Stomach (tissue), 19 donors: ENCODE measurements at places on chromosomes 16 and 17. TPM values are rescaled to one million over a fixed set of nuclear protein-coding genes. Genes with fewer than 3 reads are reported as not detected.

DNA sequence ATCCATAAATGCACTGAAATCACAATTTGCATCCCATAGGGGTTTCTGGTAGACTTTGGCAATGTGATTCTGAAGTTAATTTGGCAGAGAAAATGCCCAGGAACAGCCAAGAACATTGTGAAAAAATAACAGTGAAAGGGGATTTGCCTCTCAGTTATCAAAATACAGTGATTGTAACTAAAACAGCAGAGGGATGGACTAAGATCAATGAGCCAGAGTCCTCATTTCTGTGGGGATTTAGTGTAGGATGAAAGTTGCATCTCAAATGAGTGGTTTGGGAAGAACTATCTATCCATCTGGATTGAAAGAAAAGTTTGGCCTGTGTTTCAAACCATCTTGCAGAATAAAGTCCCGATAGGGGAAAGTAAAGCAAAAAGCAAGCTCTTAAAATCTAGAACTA is 28.1 kb downstream of the MYBBP1A start:
- peaks cover 7% of the 10 kb centered on the region for H3K4me1 ChIP-seq
- H3K27ac ChIP-seq: no peak overlapping the region
- no peak overlapping the region for H3K4me3 ChIP-seq
- DNase-seq: no peak
- H3K27me3 ChIP-seq: no peaks in the 10 kb centered on the region

- H3K4me1 ChIP-seq: peaks cover 10% of the 10 kb centered on the region
- H3K27ac ChIP-seq: no peak overlapping the region
- no peaks in the 10 kb centered on the region for H3K27me3 ChIP-seq
- H3K4me3 ChIP-seq: no peak overlapping the region
- DNase-seq: no peak
Observed at GRCh38 chr17:68860941-68861340, 94.3 kb downstream of the ABCA8 start.

Gene METTL26
- 82.9 TPM for total RNA-seq

GRCh38 chr17:30187573-30187972 is 47.9 kb downstream of the SLC6A4 start:
- no peaks in the 10 kb centered on the region for H3K27me3 ChIP-seq
- no peak for DNase-seq
- no peak overlapping the region for H3K4me3 ChIP-seq

- H3K36me3 ChIP-seq: no peaks in the 10 kb centered on the region
- H3K27ac ChIP-seq: no peak overlapping the region
- no peaks in the 10 kb centered on the region for H3K27me3 ChIP-seq
- H3K4me1 ChIP-seq: no peaks in the 10 kb centered on the region
Observed at GRCh38 chr16:79618041-79618691, 17.6 kb upstream of the MAF start.

DNA sequence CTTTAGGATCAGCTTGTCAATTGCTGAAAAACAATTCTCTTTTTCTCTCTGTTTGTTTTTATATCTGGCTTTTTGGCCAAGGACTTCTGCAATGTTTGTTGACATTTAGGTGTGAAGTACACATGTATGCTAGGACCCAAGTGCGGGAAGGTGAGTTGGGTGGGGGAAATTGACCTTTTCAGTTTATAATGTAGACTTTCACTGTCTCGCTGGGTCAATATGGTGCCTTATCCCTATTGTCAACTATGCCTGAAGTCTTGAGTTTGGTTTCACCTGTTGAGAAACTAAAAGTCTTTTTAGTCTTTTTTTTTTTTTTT is 9.5 kb downstream of the WWP2 start:
- H3K4me3 ChIP-seq: no peak overlapping the region
- no peaks in the 10 kb centered on the region for H3K27me3 ChIP-seq
- H3K4me1 ChIP-seq: peaks cover 46% of the 10 kb centered on the region
- DNase-seq: no peak

GRCh38 chr17:80068301-80069222 is 32.1 kb downstream of the CCDC40 start:
- H3K27ac ChIP-seq: peak overlapping the region; percentile 41
- H3K36me3 ChIP-seq: no peaks in the 10 kb centered on the region
- H3K4me3 ChIP-seq: peak overlapping the region; percentile 5
- H3K27me3 ChIP-seq: no peaks in the 10 kb centered on the region
- H3K4me1 ChIP-seq: peaks cover 47% of the 10 kb centered on the region

GRCh38 chr17:45092911-45093430 is 31.9 kb downstream of the NMT1 start:
- no peaks in the 10 kb centered on the region for H3K27me3 ChIP-seq
- H3K27ac ChIP-seq: peak overlapping the region; percentile 85
- peak; percentile 57 for DNase-seq
- H3K36me3 ChIP-seq: peaks cover 72% of the 10 kb centered on the region

GRCh38 chr17:39818358-39819000 is 45.6 kb downstream of the IKZF3 start:
- no peaks in the 10 kb centered on the region for H3K27me3 ChIP-seq
- H3K4me1 ChIP-seq: no peaks in the 10 kb centered on the region
- no peak overlapping the region for H3K27ac ChIP-seq
